Posterior vena cava (tissue), 2 donors: ENCODE measurements at places on chromosomes 4 and X.
A peak's percentile ranks its signal among the peaks of the same experiment; 100 is the strongest.

GRCh38 chr4:104330125-104330905 is 164.4 kb downstream of the CXXC4 start:
- DNase-seq, result no peak

GRCh38 chrX:101977106-101977505 is 45.3 kb upstream of the ZMAT1 start:
- no peak for DNase-seq

DNA sequence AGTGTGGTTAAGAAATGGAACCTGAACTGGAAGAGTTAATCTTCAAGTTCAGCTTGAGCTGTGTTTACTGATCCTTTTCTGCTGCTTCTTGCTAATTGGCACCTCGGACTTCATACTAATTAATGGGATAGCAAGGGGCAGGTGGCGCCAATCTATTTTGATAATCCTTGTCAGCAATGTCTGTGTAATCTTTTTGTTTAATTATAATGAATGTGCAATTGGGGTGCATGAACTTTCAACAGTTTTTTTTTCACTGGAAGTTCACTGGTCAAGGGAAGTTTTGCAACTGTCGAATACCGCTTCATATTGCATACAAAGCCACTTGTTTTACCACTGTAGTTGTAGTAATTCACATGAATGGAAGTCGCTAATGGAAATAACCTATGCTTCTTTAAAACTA is 261.0 kb downstream of the BMPR1B start:
- no peak for DNase-seq

GRCh38 chr4:19735012-19735411 is 516.7 kb upstream of the SLIT2 start:
- DNase-seq, result no peak

DNA sequence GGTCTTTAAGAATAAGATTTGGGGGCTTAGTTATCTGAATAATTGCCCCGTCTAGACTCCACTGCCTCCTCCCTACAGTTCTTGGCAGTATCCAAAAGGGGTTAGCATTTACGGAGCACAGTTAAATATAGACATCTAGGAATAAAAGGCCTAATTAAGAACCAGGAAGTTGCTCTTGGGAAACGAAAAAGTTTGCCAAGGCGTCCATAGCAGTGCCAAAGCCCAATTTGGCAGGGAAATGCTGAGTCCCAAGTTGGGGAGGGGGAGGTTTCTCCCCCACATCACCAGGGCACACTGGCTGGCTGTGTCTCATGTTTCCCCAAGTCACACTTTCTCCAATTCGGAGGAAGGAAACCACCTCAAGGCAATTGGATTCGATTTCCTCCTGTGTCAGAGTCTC is 338.7 kb downstream of the FBXW7 start:
- no peak for DNase-seq

DNA sequence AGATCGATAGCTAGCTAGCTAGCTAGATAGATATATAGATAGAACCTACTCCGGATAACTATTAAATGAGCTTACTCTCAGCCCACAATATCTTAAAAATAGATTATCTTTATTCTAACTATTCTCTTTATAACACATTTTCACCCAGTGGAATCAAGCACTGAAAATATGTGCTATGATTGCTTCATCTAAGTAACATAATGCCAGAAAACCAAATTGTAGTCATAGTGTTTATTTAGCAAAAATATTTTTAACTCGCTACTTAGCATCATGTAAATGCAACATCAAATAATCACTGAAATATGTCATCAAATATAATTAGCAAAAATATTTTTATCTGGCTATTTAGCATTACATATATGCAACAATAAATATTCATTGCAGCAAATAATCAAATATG is 1.5 kb downstream of the TMEM156 start:
- no peak for DNase-seq

- DNase-seq, result no peak
These were observed 87.5 kb downstream of the MAMLD1 start for GRCh38 chrX:150450519-150451177.

DNA sequence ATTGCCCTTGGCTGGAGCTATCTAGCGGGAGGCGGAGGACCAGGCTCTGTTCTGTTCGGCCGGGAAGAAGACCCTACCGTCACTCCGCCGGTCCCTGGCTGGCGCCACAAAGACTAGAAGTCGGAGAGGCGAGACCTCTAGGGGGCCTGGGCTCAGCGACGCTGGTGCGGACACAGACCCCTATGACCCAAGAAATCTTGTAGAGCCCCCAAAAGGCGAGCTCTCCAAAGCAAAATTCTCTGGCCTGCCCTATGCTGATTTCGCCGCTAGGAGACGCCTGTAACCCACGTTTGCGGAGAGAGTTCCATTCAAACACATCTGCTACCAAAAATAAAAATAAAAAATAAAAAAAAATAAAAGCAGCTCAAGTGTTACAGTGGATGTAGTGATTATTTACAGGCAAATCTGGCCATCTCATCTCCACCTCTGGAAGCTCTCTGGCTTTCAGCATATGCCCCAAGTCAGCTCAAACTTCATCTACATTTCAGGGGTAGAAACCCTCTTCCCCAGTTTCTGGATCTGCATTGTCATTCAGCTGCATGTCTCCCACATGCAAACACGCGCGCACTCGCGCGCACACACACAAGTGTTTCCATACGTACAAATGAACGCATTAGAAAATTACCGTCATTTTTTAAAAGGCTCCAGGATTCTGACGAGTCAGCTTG is 2.4 kb upstream of the PCDH10 start:
- peak; percentile 77 for DNase-seq

DNA sequence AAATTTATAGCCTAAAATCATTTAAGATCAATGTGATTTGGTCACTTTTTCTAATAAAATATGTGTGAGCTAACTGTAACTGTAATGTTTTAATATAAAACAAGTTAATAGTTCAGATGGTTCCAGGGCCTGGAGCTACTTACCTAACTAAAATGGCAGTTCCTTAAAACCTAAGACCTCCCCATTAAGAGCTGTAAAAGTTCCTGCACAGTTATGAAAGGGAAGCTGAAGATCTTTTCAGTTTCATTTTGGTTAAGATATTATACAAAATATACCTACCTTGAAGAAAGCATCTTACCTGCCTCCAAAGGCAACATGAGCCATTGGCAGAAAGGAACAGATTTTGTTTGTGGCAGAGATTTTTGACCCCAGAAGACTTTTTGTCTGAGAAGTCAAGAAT is 30.1 kb downstream of the HPF1 start:
- DNase-seq, result no peak

DNA sequence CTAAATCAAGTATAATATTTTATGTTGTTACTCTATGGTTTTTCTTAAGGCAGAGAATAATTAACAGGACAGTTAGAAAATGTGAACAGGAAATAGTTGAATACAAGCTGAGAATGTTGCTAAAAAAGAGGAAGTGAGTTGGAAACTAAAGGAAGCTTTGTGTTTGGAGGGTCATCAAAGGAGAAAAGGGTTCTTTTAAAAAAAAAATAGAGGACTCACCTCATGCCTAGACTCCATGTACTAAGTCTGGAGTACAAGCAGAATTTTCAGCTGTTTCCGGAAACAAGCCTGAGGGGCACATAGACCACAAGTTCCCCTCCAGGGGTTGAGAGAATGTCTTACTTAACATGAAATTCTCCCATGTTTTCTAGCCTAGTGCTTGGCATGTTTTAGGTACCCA is 20.1 kb upstream of the MAP7D3 start:
- DNase-seq, result no peak

DNA sequence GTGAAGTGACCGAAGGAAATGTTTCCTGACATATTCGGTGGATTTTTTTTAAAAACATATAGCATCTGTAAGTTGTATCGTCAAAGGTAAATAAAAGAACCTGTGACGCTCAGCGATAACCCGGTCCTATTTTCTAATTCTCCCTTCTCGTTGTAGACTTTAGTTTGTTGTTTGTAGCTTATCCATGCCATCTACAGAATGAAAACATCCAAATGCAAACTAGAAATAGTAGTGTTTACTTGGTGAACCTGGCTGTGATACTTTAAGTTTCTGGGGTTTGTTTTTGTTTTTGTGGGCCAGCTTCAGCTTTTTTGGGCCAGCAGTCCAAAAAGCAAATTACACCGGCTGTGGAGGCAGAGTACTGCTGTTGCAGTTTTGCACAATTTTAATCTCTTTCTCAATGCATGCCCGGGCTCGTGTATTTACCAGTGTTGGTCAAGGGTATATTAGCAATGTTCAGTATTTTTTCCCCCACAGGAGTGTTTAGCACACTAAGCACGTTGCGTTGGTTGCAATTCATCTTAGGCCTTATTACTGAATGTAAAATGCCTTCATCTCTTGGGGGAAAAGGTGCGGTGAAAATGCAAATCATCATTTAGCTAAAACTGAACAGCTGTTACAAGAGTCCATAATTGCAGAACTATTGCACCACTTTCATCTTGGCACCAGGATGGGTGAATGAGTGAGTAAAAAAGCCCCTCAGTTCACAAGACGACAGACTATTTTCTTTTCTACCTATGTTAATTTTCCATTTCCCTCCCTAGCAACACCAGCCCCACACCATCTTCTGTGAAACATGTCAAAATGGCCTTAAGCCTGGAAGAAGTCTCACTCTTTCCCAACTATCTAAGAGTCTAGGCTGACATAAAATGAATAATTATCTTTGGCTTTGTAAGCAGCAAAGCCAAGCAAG is 1.7 kb upstream of the CNOT6L start:
- DNase-seq, result no peak

- DNase-seq, result no peak
These were observed 229.2 kb downstream of the PTTG2 start for GRCh38 chr4:38189445-38189844.

DNA sequence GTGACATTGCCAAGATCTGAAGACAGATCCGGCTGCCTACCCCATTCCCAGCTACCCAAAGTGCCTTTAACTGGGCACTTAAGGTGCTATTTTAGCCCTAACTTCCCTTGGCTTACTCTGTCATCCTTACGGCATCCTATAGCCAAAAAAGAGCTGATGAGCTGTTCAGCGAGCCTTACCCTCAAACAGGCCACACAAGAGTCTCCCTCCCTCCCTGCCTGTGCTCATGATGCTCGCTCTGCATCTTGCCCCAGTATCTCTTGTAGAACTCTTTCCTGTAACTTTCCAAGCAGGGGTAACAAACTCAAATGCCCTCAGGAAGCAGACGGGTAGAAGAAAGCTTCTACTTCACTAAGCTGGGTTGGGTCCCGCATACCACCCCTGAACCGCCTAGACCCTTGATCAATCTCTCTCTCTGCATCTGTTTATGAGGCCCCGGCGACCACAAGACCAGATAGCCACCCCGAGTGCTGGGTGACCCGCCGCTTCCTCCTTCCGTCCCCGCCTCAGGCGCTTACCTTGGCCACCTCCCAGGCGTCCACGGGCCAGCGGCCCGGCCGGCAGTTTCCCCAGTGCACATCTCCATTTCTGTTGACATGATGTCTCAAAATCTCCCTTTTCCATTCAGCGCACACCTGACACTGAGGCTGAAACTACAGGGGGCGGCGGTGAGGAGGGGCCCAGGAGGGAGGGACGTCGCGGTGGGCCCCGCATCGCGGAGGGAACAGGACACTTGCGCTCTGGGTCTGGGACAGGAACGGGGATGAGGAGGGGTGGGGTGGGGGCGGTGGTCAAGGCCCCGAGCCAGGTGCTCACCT is 663 bp downstream of the CXorf38 start:
- peak; percentile 85 for DNase-seq

GRCh38 chrX:107733686-107734085 is 41.9 kb downstream of the TSC22D3 start:
- no peak for DNase-seq

DNA sequence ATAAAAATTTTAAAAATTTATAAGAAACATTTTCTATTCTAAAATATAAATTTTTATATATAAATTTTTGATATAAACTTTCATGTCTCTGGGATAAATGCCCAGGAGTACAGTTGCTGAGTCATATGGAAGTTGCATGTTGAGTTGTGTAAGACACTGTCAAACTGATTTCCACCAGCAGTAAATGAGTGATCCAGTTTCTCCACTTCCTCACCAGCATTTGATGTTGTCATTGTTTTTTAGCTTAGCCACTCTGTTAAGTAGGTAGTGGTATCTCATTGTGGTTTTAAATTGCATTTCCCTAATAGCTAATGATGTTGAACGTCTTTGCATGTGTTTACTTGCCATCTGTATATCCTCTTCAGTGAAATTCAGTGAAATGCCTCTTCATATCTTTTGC is 66.5 kb downstream of the MAMLD1 start:
- DNase-seq, result no peak

GRCh38 chr4:82799006-82799881 is 648 bp upstream of the SCD5 start:
- no peak for DNase-seq

- no peak for DNase-seq
These were observed 107.9 kb downstream of the PALLD start for GRCh38 chr4:168604496-168605373.

DNA sequence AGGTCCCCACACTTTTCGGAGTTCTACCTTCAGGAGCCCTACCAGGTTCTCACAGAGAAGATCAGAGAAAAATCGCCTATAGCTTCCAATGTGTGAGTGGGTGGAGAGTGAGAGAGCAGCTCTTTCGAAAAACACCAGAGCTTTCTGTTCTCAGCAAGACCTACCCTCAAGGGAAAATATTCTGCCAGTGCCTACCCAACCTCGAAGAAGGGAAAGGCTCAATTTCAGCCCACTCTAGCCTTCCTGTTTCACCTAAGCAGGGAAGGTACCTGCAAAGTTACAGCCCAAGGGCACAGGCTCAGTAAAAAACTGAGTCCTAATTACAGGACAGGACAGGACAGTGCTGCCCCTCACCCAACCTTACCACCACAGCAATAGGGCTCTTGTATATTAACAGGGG is 104.0 kb upstream of the WDR17 start:
- DNase-seq, result no peak

DNA sequence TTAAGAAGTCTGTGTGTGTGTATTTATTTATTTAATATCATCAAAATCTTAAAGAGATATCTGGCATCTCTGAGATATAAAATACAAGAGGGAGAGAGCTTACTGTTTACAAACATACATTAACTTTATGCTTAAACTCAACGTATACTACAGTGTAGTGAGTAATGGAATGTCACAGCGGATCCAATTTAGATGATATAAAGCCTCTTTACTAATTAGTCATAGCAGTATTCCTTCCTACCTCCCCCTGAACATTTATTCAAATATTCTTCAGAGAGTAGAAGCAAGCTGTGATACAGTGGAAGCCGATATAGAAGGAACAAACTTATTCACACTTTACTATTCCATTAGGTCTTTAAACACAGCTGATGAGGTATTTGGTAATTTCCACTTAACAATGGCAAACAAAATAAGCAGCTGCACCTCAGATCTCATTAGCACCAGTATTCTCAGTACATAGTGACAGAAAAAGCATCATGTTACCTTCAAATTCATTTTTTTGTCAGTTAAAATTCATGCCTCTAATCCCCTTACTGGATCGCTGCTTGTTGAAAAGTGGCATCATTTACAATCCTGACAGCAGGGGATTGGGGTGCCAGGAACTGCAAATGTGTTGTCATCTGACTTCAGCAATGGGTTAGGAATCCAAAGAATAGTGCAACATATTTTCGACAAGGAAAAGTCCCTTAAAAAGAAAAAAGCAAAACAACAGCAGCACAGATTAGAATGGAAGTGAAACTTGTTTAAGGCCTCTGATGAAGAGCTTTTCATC is 658.7 kb upstream of the EPHA5 start:
- DNase-seq, result no peak

DNA sequence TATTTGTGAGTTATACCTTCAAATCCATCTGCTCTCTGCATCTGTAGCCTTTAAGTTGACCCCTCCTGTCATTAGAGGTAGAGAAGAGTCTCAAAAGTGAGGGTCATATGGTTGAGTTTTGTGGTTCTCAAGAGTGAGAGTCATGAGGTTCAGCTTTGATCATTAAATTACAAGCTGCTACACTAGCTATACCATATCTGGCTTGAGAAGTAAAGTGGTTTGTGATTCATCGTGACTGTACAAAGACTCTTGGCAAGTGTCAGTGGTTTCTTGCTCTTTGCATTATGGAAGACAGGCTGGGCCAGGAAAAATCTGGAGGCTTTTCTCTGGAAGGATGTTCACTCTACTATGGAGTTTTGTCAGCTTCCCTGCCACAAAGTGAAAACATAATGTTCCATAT is 170.6 kb downstream of the ZC4H2 start:
- DNase-seq, result no peak
